ENCODE measurements at places on chromosomes 2 and 18.

- DNase-seq, result no peak
Observed at GRCh38 chr2:207225773-207226172, 60.0 kb upstream of the KLF7 start.

DNA sequence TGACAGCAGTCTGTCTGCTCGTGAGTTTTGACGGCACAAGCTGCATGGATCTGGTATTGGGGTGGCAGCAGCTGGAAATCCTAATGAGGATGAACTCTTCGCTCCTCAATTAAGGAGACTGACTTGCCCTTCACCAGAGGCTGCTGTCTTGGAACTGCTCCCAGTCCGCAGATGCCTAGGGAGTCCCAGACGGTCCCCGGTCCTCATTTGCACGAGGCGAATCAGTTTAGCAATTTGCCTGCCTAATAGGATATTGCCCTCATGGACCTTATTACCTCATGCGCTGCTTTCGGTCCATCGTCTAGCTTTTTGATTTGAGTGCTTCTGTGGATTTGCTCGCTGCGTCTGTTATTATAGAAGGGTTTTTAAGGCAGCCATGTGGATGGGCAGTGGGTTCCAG lies 40.6 kb downstream of the ASAP2 start:
- no peak for DNase-seq

GRCh38 chr2:200765995-200766660 lies 45.6 kb upstream of the BZW1 start:
- DNase-seq, result no peak

- no peak for DNase-seq
Observed at GRCh38 chr2:204479557-204479956, 65.7 kb upstream of the PARD3B start.

- DNase-seq, result no peak
Observed at GRCh38 chr2:225244933-225245332, 154.6 kb upstream of the NYAP2 start.

GRCh38 chr18:73724958-73725357 lies 422.7 kb downstream of the FBXO15 start:
- no peak for DNase-seq

- DNase-seq, result no peak
Observed at GRCh38 chr2:17804358-17804757, 11.9 kb upstream of the MSGN1 start.

DNA sequence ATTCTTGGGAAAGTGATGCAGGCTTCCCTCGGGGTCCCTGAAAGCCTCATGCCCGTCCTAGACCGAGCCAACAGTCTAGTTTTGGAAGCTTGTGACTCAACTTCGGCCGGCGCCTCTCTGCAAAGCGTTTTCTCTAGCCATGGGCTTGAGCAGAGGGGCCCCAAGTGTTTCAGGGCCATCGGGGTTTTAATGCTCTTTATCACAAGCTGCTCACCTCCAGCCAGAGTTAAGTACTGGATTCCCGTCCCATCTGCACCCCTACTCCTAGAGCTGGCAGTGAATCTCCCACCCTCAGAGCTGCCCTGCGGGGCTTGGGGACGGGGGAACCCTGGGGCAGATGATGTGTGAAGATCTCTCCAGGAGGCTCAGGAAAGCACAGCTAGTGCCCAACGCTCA lies 7.3 kb downstream of the RAX start:
- no peak for DNase-seq

GRCh38 chr18:69648486-69648885 lies 247.8 kb downstream of the DOK6 start:
- DNase-seq, result no peak

- DNase-seq, result no peak
Observed at GRCh38 chr2:3022841-3023372, 354.7 kb downstream of the EIPR1 start.

DNA sequence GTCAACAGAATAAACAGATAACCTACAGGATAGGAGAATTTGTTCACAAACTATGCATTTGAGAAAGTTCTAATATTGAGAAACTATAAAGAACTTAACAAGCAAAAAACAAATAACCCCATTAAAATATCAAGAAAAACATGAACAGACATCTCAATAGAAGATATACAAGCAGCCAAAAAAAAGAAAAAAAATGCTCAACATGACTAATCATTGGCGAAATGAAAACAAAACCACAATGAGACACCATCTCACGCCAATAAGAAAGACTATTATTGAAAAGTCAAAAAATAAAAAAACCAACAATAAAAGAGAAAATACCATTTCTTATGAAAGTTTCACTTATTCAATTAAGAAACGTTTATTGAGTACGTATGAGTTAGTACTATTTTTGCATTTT lies 800.5 kb downstream of the CBLN2 start:
- no peak for DNase-seq

GRCh38 chr2:218861645-218862318 lies 2.2 kb downstream of the WNT6 start:
- no peak for DNase-seq

Measured in stimulated activated CD8-positive, alpha-beta memory T cell treated with anti-CD3 and anti-CD28 coated beads, Interleukin-7, amount 100 ng/mL, for 1 hour (primary cell).